NCI-H510A treated with DMSO at 0.1 percent for 48 hours (cell line): ENCODE measurements at places on chromosomes 5 and 9.

- no peak for DNase-seq
These were observed 163.1 kb upstream of the PTCH1 start for GRCh38 chr9:95679874-95680273.

GRCh38 chr5:73295447-73295846 lies 122.5 kb downstream of the TMEM174 start:
- peak; percentile 11 for DNase-seq

DNA sequence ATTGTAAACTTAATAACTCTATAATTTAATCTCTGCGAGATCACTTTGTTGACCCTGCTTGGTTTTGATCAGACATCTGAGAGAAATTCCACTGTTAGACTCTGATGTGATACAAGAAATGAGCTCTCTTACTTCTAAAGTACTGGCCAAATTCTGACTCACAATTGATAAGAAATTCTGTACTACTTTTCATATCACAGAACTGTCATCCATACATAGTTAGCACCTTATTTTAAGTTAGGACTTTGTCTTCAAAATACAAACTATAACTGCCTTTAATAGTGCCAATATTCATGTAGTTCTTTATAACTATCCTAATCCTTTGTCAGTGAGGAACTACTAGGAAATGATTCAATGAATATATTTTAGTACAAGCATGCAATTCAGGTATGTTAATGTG lies 23.4 kb downstream of the MARCHF11 start:
- no peak for DNase-seq

DNA sequence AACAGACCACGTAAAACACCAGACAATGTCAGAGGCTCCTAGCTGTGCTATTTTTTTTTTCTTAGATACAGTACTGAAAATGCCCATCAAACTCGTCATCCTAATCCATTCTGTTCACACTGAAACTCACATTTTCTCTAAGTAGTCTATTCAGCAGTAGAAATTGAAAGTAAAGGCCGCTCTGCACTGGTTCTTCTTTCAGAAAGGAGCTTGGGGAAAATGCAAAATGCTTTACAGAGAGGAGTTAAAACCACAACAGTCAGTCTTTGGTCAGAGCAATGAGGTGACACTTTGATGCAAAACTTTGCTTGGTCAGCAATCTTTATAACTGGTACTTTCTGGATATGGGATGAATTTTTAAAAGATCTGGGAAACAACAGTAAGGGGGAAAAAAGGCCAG lies 43.8 kb upstream of the SUSD1 start:
- no peak for DNase-seq

GRCh38 chr9:134544388-134545214 lies 97.0 kb upstream of the COL5A1 start:
- DNase-seq: no peak

GRCh38 chr9:38060681-38061080 lies 8.3 kb downstream of the SHB start:
- no peak for DNase-seq

- DNase-seq: no peak
These were observed 244.2 kb downstream of the RFK start for GRCh38 chr9:76150013-76150412.

DNA sequence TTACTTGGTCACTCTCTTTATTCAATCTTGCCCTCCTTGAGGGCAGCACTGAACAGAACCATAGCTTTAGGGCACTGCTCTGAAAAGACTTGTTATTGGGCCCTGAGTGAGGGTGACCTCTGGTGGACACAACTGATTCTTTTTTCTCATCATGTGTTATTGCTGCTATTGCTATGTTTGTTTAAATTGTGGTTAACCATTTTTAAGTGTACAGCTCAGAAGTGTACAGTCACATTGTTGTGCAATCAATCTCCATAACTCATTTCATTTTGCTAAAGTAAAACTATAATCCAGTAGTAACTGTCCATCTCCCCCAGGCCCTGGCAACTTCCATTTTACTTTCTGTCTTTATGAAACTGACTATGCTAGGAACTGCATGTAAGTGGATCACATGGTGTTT lies 351.1 kb upstream of the RIOK2 start:
- DNase-seq: peak; percentile 36

GRCh38 chr5:68024426-68024825 lies 191.1 kb upstream of the PIK3R1 start:
- DNase-seq: no peak

- DNase-seq: no peak
These were observed 31.7 kb downstream of the FAM81B start for GRCh38 chr5:95422838-95423237.

- no peak for DNase-seq
These were observed 270.4 kb downstream of the ARHGAP26 start for GRCh38 chr5:143040622-143041021.

DNA sequence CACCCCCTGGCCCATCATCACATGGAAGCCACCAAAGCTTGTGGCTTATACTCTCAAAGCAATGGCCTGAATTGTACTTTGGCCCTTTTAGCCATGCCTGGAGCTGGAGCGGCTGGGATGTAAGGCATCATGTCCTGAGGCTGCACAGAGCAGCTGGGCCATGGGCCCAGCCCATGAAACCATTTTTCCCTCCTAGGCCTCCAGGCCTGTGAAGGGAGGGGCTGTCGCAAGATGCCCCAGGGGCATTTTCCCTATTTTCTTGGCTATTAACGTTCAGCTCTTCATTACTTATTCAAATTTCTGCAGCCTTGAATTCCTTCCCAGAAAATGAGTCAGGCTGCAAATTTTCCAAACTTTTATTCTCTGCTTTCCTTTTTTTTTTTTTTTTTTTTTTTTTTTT lies 27.7 kb downstream of the FST start:
- DNase-seq: no peak

- no peak for DNase-seq
These were observed 130.1 kb upstream of the TLR4 start for GRCh38 chr9:117574099-117574498.

- no peak for DNase-seq
These were observed 201.7 kb upstream of the TARS1 start for GRCh38 chr5:33238826-33239695.

GRCh38 chr9:136584401-136584932 lies 38.6 kb upstream of the NOTCH1 start:
- no peak for DNase-seq

DNA sequence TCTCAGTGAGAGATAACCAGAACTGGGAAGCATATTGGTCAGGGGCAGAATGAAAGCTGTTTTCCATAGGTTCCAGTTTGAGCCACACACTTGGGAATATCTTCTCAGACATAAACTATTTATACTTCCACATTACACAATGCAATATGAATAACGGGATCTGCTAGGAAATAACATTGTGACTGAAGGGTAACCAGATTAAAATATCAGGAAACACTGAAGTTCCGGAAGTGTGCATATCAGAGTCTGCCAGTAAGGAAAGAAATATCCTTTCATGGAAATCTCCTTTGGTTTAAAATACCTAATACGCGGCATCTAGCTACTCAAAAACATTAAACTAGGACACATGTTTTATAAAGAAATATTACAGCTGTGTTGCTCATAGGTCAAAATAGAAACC lies 56.3 kb downstream of the ST8SIA4 start:
- no peak for DNase-seq

GRCh38 chr9:27108981-27109541 lies at the start of gene TEK:
Gene TEK, plus strand, starts transcription at chr9:27109225. Its CDS starts 366 bp downstream, at chr9:27109591.
- DNase-seq: no peak

GRCh38 chr5:72597456-72597948 lies 90.3 kb upstream of the ZNF366 start:
- no peak for DNase-seq

DNA sequence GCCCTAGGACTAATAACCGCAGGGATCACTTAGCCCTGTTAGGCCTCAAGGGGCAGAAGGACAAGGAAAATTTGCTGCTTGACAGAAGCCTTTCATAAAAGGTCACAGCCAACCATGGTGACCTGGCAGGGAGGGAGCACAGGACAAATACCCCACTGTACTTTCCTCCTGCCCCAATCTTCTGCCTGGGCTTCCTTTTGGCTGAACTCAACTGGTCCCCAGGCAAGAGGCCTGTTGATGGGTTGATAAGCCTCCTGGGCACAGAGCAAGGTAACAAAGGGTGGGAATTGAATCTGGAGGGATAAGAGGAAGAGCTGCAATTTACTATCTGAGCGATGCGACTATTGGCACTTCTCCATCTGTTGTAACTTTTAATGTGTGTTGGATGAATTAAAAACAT lies 392.9 kb downstream of the RASEF start:
- no peak for DNase-seq

- DNase-seq: no peak
These were observed 12.8 kb upstream of the PRSS3 start for GRCh38 chr9:33782395-33783152.

- DNase-seq: no peak
These were observed 331.9 kb upstream of the KLF9 start for GRCh38 chr9:70746316-70746715.
